T-helper 17 cell (primary cell): ENCODE measurements at places on chromosomes 5 and 9. TPM values are rescaled to one million over a fixed set of nuclear protein-coding genes. Genes with fewer than 3 reads are reported as not detected.

- peaks cover 25% of the 10 kb centered on the region for H3K27me3 ChIP-seq
- no peak for DNase-seq
- H3K4me1 ChIP-seq: peaks cover 8% of the 10 kb centered on the region
- H3K4me3 ChIP-seq: no peak overlapping the region
- no peak overlapping the region for H3K27ac ChIP-seq
Measured at GRCh38 chr9:137167747-137168572, 1.9 kb downstream of the LRRC26 start.

DNA sequence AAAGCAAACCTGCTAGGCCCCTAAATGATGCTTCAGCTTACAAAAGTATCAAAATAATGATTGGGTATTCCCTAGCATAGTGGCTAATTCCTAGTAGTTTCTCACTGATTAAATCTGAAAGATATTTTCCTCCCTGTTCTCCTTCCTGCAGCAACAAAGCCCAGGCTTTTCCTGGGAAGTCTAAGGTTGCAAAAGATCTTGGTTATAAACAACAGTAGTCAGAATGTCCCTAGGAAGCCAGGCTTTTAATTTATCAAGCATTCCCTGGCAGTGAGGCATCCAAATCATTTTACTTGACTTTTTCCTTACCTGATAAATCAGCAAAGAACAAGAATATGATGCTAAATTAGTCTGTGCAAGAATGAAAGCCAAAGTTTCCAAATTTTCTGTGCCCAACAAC lies 272.0 kb downstream of the PDE4D start:
- no peak for DNase-seq
- H3K36me3 ChIP-seq: no peaks in the 10 kb centered on the region
- H3K27me3 ChIP-seq: peaks cover 6% of the 10 kb centered on the region
- no peak overlapping the region for H3K4me3 ChIP-seq
- no peak overlapping the region for H3K27ac ChIP-seq

- no peaks in the 10 kb centered on the region for H3K4me1 ChIP-seq
- H3K27ac ChIP-seq: no peak overlapping the region
- DNase-seq: no peak
Measured at GRCh38 chr9:12414514-12414913, 278.7 kb upstream of the TYRP1 start.

DNA sequence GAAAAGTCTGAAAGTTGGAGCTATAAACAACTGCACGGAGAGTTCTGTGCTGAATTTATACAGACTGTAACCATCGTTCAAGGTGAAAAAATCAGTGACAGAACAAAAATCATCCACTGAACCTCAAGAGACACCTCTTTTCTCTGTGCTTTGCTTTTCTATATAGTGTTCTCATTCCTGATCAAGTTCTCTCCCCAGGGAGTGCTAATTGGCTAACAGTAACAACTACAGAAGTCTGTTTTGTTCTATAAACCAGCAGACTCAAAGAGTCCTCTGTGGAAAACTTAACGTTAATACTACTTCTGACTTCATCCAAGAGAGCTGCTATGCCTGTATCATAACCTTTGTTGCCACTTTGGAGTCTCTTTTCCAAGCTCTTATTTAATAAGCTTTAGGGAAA lies 1388.3 kb upstream of the C9orf72 start:
- H3K4me1 ChIP-seq: no peaks in the 10 kb centered on the region
- H3K27me3 ChIP-seq: no peaks in the 10 kb centered on the region
- no peak overlapping the region for H3K27ac ChIP-seq
- H3K36me3 ChIP-seq: no peaks in the 10 kb centered on the region
- no peak overlapping the region for H3K4me3 ChIP-seq
- no peak for DNase-seq

Gene CCNG1
- 79.1 TPM for total RNA-seq

DNA sequence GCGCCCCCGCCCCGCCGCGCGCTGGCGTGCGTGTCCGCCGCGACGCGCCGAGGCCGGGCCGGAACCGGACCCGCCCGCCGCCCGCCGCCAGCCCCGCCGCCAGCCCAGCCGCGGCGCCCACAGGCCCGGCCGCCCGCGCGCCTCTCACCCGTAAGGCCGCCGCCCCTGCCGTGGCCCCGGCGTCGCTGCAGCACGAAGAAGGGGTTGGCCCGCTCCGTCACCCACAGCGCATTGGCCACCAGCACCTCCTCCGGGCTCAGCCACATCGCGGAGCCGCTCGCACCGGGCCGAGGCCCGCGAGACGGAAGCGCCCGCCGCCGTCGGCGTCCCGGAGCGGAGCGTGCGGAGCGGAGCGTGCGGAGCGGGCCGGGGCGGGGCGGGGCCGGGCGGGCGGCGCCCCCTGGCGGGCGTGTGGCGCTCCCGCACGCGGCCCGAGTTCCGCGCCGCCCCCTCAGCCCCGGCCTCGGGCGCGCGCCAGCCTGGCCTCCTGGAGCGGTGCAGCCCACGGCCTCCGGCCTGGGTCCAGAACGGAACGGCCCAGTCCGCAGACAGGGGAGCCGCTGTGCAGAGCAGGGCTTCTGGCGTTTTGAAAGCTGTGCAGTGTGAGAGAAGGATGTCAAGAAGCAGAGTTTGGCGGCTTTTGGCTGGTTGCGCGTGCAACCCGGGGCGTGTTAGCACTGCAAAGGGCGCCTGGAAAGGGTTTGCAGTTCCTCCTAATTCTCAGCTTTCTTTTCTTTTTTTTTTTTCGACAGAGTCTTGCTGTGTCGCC lies at the start of gene TBC1D9B:
Gene TBC1D9B, minus strand, starts transcription at position 342 of the 769 bp plus-strand sequence. Its CDS starts 76 bp downstream, at position 266.
- H3K27me3 ChIP-seq: no peaks in the 10 kb centered on the region
- no peaks in the 10 kb centered on the region for H3K36me3 ChIP-seq
- peak within 1 kb of the TSS; percentile 87 for H3K4me3 ChIP-seq
- peak within 1 kb of the TSS; percentile 37 for H3K27ac ChIP-seq
- peaks cover 9% of the 10 kb centered on the region for H3K4me1 ChIP-seq

GRCh38 chr9:17063535-17064135 lies 71.2 kb upstream of the CNTLN start:
- H3K4me3 ChIP-seq: no peak overlapping the region
- no peaks in the 10 kb centered on the region for H3K27me3 ChIP-seq
- H3K27ac ChIP-seq: no peak overlapping the region
- H3K36me3 ChIP-seq: no peaks in the 10 kb centered on the region
- DNase-seq: no peak

GRCh38 chr9:27209034-27209433 lies 87.9 kb downstream of the EQTN start:
- H3K27me3 ChIP-seq: peaks cover 20% of the 10 kb centered on the region
- H3K27ac ChIP-seq: no peak overlapping the region
- no peak for DNase-seq
- H3K4me1 ChIP-seq: no peaks in the 10 kb centered on the region

GRCh38 chr5:68231414-68232076 lies 16.0 kb downstream of the PIK3R1 start:
- H3K4me3 ChIP-seq: peak overlapping the region; percentile 37
- peaks cover 3% of the 10 kb centered on the region for H3K36me3 ChIP-seq
- H3K27me3 ChIP-seq: no peaks in the 10 kb centered on the region
- H3K27ac ChIP-seq: peak overlapping the region; percentile 79

DNA sequence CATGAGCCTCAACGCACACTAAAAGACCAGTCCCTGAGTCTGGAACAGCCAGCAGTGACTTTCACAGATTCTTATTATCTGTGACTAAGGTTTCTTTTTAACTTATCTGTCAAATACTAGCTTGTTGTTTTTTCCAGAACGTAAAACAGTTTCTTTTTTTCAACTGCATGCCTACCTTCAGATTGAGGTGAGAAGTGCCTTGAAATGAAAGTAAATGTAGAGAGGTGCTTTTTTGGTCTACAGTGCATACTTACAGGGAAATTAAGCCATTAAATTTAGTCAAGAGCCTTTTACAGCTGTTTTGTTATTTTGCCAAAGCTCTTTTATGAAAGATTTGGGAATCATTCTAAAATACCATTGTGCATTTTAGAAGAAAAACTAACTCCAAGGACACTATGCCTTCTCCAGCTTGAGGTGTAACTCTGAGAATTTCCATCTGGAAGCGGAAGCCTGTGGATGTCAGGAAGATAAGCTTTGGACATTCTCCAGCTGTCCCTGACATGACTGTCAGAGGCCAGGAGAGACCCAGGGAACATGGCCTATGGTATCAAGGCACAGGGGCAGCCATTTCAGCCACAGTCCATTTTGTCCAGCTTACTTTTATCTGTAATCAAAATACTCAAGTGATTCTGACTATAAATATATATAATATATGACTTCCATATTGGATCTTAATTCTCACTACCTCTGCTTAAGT lies 230.3 kb downstream of the GLIS3 start:
- H3K27me3 ChIP-seq: peaks cover 36% of the 10 kb centered on the region
- no peak overlapping the region for H3K27ac ChIP-seq
- H3K4me1 ChIP-seq: peaks cover 2% of the 10 kb centered on the region
- no peaks in the 10 kb centered on the region for H3K36me3 ChIP-seq
